ENCODE measurements at places on chromosomes 3 and 15.

- DNase-seq: no peak
Measured at GRCh38 chr3:71309886-71310285, 273.6 kb downstream of the FOXP1 start.

GRCh38 chr15:38721568-38721945, 156.9 kb upstream of the RASGRP1 start:
- DNase-seq: no peak

GRCh38 chr3:107674371-107674770, 151.6 kb downstream of the BBX start:
- no peak for DNase-seq

DNA sequence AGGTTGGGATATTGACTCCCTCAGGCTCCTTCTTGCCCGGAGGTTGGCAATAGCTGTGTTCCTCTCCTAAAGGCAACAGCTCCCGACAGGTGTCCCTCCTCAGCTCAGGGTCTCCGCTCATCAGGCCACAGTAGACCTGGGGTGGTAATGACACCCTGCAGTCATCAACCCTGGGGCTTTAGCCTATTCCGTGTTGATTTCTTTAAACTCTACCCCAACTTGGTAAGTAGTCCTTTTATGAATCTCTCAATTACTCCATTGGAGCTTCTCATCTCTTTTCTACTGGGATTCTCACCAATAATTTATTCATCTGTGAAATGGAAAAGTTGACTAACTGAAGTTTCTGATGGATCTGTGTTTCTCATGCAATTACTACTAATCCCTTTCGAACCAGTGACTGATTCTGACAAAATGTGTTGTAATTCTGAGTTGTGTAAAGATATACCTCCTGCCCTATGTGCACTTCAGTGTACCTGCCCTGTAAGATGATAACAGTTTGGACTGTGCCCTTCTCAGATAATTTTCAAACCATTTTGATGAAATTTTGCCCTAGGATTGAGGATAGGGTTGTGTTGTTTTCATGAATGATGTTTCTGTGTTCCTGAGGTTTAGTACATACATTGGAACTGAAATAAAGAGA, 89.7 kb downstream of the RPL39L start:
- DNase-seq: no peak

DNA sequence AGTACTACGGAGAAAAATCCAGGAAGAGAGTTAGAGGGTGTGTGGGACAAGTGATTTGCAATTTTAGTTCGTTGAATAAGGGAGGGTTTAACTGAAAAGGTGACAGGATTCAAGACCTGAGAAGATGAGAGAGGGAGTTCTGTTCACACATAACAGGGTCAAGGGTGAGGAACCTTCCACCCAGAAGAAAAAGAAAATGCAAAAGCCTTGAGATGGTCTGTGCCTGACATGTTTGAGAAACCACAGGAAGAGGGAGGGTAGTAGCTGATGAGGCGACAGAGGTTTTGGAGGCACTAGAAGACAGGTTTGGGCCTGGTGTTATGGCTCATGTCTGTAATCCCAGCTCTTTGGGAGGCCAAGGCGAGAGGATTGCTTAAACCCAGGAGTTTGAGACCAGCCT, 591 bp upstream of the SLC25A20 start:
- no peak for DNase-seq

DNA sequence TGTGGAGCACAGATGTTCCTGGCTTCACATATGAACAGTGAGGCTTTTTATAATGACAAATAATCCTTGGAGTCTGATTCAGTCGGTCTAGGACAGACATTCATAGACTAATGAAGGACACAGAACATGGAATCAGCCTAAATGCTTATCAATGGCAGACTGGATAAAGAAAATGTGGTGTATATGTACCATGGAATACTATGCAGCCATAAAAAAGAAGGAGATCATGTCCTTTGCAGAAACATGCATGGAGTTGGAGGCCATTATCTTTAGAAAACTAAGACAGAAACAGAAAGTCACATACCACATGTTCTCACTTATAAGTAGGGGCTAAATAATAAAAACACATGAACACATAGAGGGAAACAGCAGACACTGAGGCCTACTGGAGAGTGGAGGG, 19.9 kb upstream of the LPP start:
- DNase-seq: no peak

- no peak for DNase-seq
Measured at GRCh38 chr15:97931314-97931713, 29.2 kb upstream of the ARRDC4 start.

DNA sequence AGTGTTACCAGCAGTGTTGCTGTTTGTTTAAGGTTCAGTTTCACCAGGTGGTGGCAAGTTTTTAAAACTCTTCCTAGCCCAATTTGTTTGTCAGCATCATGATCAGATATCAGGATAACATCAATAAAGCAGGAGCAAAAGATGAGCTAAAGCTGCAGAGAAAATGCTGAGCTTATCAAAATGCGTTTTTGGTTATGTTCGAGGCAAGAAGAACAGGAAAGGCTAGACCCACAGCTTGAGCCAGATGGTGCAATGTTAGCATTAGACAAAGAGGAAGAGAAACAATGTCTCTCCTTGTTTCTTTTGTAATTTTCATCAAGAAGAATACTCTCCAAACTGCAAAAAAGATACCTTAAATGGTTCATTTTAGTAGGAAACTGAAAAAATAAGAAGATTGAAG, 66.2 kb downstream of the THRB start:
- DNase-seq: no peak

DNA sequence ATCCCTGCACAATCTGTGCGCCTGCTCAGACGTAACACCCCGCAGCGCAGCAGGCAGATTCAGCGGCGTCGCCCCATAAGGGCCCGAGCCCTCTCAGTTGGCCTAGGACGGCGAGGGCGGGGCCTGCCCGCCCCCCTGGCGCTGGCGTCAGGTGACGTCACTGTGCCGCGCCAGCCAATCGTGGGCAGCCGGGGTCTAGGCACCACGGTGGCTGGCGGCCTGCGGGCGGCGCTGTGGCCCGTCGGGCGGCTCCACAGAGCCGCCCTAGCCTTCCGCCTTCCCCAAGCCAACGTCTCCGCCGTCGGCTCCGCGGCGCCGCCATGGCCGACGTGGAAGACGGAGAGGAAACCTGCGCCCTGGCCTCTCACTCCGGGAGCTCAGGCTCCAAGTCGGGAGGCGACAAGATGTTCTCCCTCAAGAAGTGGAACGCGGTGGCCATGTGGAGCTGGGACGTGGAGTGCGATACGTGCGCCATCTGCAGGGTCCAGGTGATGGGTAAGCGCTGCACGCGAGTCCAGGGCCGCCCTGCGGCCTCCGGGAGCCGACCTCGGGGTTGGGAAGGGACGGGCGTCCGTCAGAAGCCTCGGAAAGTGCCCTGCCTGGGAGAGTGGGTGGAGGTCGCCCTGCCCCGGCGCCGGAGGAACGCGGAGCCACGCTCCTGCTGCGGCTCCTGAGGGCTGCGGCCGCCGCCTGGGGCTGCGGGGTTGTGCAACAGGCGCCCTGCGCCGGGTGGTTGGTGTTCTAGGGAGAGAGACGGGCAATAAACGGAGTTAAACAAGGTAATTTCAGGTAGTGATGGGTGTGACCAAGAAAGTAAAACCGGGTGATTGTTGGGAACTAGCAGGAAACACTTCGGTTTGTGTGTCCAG, at the start of gene RNF7:
Gene RNF7, plus strand, starts transcription at position 277 of the 869 bp plus-strand sequence. Its CDS starts 44 bp downstream, at position 321.
- peak; percentile 97 for DNase-seq

- DNase-seq: no peak
Measured at GRCh38 chr3:192923731-192924130, 6.1 kb upstream of the MB21D2 start.

DNA sequence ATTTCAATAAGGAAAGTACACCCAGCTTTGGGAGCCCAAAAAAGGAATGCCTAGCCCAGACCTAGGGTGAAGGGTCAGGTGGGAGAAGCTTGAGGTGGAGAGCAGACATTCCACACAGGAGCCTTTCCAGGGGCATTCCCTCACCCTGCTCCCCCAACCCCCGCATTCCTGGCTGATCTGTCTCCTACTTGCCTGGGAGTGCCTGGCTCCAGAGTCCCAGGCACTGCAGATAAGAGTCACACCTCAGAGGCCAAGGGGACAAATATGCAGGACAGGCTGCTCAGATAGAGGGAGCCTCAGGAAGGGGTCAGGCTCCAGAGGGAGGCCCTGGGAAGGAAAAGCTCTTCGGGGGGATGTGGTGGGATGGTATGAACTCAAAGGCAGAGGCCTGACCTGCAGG, 20.8 kb upstream of the HCN4 start:
- no peak for DNase-seq

DNA sequence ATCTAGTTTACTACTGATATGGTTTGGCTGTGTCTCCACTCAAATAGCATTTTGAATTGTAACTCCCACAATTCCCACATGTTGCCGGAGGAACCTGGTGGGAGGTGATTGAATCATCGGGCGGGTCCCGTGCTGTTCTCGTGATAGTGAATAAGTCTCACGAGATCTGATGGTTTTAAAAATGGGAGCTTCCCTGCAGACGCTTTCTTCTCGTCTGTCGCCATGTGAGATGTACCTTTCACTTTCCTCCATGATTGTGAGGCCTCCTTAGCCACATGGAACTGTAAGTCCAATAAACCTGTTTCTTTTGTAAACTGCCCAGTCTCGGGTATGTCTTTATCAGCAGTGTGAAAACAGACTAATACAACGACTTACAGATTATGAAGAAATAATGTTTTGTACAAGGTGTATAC, 35.6 kb upstream of the PYDC2 start:
- DNase-seq: no peak

DNA sequence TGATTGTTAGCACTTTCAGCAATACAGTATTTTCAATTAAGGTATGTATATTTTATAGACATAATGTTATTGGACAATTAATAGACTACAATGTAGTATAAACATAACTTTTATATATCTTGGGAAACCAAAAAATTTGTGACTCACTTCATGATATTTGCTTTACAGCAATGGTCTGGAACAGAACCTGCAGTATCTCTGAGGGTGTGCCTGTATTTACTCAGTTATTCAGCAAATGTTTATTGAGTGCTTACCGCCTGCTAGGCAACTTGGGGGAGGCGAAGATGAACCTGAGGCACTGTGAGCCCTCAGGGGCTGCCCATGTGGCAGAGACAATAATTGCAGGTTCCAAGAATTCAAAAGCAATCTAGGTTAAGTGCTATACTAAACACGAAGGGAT, 144.8 kb downstream of the GABRB3 start:
- DNase-seq: no peak

GRCh38 chr3:89964347-89964746, 856.9 kb downstream of the EPHA3 start:
- DNase-seq: no peak

DNA sequence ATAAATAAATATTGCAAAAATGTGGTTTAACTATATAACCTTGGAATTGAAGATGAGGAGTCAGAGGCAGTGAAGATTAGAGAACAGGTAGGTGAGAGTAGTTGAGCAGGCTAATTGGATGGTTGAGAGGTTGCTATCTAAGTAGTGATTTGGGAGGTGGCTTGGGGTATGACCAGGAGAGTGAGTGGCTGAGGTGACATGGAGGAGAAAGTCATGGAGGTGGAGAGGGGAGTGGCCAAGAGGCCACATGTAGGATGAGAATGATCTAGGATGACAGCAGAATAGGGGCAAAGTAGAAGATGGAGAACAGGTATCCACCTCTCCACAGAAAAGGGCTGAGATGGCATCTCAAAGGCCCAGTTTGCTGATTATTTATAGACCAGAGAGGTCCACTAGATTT, 10.5 kb upstream of the RLBP1 start:
- DNase-seq: no peak

DNA sequence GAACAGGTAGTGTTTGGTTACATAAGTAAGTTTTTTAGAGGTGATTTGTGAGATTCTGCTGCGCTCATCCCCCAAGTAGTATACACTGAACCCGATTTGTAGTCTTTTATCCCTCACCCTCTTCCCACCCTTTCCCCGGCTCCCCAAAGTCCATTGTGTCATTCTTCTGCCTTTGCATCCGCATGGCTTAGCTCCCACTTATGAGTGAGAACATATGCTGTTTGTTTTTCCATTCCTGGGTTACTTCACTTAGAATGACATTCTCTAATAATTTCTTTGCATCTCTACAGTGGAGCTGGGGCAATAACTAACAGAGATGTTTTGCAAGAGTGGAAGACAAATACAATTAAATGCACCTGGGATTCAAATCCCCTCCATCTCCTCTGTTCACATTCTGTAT, 93.2 kb downstream of the TP63 start:
- no peak for DNase-seq

DNA sequence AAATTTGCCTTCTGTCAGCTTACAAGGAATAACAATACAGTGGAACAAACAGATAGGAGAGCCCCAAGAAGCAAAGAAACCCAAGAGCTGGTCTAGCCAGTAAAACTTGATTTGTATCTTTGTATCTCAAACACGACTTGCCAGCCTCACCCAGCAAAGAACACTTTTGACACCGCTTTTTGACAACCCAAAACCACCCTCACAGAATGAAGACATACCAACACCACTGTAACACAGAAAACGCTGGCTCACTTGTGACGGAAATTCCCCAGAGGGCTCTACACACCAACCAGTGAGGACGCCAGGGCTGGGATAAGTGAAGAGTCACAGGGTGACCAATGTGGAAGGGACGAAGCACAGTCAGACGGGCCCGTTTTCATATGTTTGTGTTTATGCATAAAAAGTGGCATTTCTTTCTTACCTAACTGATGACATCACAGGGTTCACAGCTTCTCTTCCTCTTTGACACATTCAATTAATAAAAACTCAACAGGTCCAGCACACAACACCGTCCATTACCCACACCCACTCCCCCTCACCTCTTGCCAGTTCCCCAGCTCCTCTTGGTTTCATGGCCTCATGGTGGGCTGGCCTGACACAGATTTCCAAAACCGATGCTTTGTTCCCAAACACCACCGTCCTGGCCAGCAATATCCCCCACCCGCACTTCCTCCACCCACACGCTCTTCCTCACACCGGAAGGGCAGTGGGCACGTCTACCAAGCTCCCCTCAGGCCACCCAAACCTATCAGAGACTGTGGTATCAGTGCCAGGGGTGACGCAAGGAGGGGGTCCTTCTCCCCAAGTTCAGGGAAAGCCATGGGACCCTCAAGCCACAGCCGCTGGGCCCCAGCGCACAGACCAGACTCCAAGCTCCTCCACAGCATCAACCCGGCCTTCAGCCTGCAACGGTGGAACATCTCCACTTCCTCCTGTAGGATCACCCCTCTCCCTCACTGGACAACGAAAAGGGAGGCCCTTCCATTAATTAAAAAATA, 94.2 kb downstream of the ADAMTS17 start:
- DNase-seq: no peak

GRCh38 chr15:70098461-70099166, 897 bp upstream of the TLE3 start:
- no peak for DNase-seq
